ENCODE measurements at places on chromosomes 2 and 18.

DNA sequence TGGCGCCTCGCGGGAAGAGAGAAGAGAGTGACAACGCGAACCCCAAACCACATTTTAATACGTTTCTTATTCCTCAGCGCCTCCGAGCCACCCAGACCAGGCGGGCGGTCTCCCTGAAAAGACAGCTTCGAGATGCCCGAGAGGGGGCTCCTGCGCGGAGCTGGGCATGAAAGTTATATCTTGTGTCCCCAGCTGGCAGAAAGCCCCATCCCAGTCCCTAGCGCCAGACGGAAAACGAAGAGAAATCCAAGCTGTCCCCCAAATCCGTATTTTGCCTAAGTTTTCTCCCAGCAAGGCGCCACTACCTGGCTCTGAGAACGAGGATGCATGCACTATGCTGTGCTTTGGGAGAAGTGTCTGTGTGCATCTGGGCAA lies 797 bp downstream of the NXPH2 start:
- no peak for DNase-seq

- peak; percentile 92 for DNase-seq
Observed at GRCh38 chr2:46461709-46462171, 17.6 kb upstream of the TMEM247 start.

- DNase-seq, result no peak
Observed at GRCh38 chr2:224969095-224969494, 73.2 kb downstream of the DOCK10 start.

DNA sequence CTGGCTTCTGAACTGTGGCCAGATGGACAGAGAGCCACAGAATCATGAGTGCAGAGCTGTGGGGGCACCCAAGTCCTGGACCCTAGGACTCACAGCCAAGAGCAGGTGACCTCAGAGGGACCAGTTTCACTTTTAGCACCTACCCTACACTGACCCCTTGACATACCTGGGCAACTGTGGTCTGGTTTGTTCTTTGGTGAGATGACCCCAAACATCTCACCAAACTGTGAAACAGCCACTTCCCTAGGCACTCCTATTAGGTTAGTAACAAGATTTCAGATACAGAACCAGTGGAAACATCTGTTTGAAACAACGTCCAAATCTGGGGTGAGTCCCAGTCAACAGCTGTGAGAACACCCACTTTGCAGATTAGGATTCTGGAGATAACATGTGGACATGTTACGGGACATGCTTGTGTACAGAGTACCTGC lies 1.9 kb upstream of the ZFP36L2 start:
- DNase-seq, result no peak

DNA sequence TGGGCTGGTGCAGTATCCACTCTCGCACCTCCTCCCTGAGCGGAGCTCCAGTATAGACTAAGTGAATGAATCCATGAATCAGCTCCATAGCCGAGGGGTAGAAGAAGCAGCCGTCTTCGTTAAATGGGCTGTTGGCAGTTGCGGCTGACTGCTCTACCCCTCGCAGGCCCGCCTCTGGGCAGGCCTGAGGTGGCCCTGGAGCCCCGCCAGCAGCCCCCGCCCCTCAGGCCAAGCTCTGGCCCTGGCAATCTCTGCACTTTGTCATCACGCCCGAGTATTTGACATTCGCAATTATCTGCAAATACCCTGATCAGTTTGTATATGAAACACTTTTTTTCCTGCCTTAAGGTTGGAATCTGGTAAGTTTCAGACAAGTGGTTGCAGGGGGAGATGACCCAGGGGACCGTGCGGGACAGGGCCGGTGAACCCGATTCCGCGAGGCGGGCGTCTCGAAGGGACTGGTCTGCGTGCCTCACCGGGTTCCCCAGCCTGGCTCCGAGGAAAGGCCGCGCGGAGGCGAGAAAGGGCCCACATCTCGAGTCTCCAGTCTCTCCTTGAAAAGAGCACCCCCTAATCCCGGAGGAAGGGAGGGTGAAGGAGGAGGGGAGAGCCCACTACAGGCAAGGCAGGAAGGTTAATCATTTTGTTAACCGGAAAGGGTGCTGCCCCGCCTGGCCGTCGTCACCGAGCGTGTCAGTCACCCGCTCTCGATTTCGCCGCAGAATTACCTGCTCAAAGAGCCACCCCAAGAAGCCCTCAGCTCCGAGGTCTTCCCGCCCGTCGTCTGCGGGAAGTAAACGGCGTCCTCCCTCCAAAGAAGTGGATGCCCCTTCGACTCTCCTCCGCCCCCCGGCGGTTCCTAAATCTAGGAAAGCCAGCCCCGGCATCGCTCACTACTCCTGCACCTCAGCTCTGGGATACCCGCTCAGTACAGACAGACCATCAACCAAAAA lies 11.1 kb upstream of the SATB2 start:
- DNase-seq, result no peak

- DNase-seq, result no peak
Observed at GRCh38 chr2:55888936-55889335, 34.6 kb downstream of the EFEMP1 start.

DNA sequence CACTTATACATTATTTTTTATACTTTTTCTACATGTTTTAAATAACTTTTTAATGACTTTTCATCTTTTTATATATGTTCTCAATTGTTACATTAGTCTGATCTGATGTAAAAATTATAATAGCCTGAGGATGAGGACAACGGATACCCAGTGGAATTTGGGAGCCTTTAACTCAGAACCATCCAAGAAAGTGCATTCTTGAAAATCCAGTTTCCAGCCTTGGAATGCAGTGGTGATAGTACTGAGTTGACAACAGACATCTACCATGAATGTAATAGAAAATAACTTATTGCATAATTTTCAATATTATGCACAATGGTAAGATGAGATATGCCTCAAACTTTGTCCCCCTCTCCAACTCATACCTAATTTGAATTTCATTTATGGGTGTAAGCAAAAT lies 120.7 kb upstream of the ZC3H15 start:
- no peak for DNase-seq

GRCh38 chr18:64765908-64766307 lies 617.0 kb upstream of the LINC00305 start:
- DNase-seq, result no peak

DNA sequence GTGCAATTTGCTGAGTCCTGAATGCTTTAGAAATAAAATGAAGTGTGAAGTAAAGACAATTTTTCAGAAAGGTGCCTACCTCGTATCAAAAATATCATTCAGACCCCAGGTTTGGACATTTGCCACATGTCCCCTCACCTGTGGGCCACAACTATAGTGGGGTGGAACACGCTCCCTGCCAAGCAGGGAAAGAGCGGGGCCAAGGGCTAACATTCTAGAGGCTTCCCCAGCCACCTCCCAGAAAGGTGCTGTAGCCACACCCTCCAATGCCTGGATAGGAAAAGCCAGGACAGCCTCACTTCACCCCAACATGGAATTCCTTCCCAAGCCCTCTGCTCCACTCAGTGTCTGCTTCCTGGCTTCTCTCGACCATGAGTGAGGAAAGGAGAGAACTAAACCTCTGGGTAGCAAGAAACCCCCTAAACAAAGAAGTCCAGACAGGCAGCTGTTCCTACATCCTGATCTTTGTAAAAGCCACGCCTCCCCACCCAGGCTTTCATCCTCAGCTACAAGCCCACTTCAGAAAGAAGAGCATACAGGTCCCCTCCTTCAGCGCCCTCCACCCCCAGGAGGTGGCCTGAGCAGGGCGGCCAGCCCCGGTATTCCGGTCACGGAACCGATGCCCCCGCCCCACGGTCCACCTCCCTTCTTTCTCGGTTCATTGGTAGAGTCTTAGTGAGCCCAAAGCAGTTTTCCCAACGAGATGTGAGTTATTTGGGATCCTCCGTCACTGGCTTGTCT lies 2.1 kb downstream of the COL6A3 start:
- DNase-seq, result no peak

DNA sequence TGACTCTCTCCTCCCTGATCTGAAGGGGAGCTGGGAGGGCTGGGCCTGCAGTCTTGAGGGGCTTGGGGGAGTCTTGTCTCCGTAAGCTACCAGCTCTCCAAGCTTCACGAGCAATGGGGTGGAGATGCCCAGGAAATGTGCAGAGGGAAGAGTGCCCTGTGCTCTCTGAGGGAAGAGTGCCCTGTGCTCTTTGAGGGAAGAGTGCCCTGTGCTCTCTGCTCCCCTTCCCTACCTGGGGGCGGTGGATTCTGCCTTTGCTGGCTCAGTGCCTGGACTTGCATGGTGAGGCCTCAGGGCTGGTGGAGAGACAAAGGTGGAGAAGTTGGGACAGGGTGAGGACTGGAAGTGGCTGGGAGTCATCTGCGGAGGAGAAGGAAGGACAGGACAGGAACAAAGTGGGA lies 72.7 kb downstream of the TWIST2 start:
- DNase-seq, result no peak

DNA sequence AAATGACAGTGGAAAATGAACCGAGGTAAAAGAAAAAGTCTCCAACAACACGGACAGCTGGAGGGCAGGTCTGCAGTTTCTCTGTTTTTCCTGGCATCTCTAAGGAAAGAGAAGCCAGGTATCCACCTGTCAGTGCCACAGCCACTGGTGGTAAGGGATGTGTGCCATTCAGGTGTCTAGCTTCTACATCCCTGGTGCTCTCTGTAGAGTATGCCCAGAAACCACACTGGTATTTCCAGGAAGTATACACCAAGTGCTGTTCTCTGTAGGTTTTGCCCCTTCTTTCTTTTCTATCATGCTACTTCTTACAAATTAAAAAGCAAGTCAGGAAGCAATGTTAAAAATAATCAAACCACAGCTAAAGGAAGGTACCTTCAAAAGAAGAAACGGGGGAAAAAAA lies 7.6 kb upstream of the AGFG1 start:
- no peak for DNase-seq

- peak; percentile 79 for DNase-seq
Observed at GRCh38 chr18:70464343-70465114, 175.7 kb downstream of the SOCS6 start.

GRCh38 chr2:27810455-27810854 lies 38.9 kb downstream of the MRPL33 start:
- DNase-seq, result no peak

- peak; percentile 45 for DNase-seq
Observed at GRCh38 chr2:40962026-40962425, 510.1 kb upstream of the SLC8A1 start.
